GM10248 (cell line): ENCODE measurements at places on chromosomes 5 and 9.
A peak's percentile ranks its signal among the peaks of the same experiment; 100 is the strongest.

DNA sequence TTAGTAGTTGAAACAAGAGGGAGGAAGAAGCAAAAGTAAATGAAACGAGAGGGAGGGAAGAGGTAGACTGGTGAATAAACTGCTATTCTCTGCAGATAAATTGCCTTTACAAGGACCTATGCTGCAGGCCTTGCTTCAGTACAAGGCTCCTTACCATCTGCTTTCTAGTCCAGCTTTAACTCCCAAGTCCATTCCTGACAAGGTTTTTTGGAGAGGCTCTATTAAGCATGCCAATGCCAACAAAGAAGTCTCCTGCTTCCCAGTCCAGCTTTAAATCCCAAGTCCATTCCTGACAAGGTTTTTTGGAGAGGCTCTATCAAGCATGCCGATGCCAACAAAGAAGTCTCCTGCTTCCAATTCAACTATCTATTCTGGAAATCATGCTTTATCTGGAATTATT is 244.9 kb downstream of the GABRB2 start:
- DNase-seq: no peak

- DNase-seq: no peak
These were observed 869.2 kb downstream of the EFNA5 start for GRCh38 chr5:106801554-106801953.

- DNase-seq: no peak
These were observed 808.9 kb downstream of the CDH12 start for GRCh38 chr5:22044229-22044628.

- DNase-seq: no peak
These were observed 19.9 kb downstream of the RXRA start for GRCh38 chr9:134346151-134346550.

- peak; percentile 20 for DNase-seq
These were observed 18.6 kb downstream of the CTNNAL1 start for GRCh38 chr9:108994695-108995094.
